Mesothelial cell of epicardium (in vitro differentiated cells): ENCODE measurements at places on chromosomes 2 and 18. TPM values are rescaled to one million over a fixed set of nuclear protein-coding genes. Genes with fewer than 3 reads are reported as not detected.

DNA sequence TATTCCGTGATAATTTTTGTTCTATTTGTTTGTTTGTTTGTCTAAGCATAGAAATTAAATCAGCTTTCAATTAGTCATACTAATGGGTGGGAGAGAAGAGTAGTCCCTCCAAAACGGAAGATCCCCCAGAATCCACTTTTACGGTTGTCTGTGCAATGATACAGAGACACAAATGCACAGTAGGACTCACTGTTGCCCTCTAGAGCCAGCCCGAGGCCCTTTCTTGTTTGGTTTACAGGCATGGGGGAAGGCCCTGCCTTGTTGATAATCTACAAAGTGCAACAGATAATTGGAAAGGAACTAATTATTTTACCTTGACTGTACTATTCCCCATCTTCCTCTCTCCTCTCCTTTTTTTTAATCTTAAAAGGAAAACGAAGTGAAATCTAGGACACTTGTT lies 121.1 kb downstream of the ACOXL start:
- DNase-seq = no peak

DNA sequence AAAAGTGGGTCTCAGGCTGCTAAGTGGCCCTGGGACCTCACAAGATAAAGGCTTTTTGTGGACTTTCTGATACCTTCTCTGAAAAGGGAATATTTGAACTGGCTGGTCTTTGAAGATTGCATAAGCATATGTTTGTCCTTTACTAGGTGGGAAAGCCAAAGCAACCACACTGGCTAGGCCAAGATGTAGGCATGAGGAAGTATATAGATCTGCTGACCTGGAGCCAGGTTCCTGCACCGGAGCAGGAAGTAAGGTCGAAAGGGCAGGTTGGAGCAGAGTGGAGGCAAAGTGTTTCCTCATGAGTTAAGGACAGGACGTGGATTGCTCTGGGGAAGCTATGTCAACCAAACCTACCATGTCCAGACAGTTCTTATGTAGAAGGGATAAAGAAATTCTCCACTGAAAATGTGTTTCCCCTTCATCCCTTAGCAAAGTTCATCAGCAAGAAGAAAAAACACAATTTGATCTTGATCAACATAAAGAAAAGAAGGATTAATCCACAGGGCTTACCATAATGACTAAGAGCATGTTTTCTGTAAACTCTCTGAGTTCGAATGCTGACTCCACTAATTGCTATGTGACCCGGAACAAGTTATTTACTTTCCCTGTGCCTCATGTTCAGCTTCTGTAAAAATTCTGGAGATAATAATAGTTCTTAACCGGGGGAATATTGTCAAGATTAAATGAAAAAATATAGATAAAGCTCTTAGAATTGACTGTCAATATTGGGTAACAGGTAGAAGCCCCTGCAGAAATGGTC lies 156.1 kb upstream of the SRD5A2 start:
- no peak for DNase-seq

DNA sequence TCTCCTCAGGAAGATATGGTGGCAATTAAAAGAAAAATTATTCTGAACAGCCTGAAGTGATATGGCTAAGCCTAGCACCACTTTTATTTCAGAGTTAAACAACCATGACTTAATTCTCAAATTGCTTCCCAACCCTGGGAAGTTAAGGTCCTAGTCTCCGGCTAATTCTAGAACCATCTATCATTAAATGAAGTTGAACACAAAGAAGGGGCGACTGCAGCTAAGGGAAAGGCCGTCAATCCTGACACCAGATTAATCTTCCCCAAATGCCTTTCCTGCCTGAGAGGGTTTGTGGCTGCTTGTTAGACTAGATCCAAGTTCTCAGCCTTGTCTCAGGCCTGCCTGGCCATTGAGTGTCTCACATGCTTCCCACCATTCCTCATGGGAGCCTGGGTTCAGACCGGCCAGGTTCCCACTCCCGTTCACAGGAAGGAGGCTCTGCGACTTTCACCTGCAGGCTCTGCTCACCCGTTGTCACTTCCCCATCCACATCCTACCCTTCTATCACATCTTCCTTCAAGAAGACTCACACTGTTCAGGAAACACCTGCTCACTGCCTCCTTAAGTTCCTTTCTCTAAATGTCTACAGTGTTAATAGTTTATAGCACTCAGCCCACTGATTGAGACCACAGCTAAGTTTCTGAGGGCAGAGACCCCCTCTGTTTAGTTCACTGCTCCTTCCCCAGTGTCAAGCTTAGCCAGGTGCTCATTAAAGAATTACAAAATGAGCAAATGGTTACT lies 282.9 kb upstream of the REV1 start:
- no peak for DNase-seq

DNA sequence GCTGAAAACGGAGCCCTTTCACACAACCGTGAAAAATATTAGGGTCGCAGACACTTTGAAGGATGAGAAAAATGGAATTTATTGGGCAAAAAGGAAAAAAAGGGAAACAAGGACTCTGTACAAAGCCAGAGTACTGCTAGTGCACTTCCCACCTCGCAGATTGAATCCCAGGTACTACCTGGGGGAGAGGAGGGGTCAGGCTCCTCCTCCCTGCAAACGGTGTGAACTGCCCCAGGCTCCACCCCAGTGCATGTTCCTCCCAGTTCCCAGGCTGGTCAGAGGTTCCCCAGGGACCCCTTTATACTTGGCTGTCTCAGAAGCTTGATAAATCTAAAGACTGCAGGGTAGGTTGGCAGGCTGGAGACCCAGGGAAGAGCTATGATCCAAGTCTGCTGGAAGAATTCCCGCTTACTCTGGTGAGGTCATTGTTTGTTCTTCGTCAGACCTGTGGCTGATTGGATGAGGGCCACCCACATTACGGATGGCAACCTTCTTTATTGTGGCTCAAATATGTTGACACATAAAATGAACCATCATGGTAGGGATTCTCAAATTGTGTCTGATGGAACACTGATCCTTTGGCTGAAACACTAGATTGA lies 290.4 kb upstream of the POU3F3 start:
- no peak for DNase-seq

- no peak for DNase-seq
These were observed 854 bp downstream of the GPR155 start for GRCh38 chr2:174485788-174486562.

Gene G6PC2
- total RNA-seq = not detected in 3 replicates
